ENCODE measurements at places on chromosomes 2 and 18.

GRCh38 chr2:223230352-223230751 lies 178.4 kb downstream of the KCNE4 start:
- no peak for DNase-seq

- no peak for DNase-seq
Observed at GRCh38 chr18:13382366-13382953, 163.9 kb downstream of the LDLRAD4 start.

DNA sequence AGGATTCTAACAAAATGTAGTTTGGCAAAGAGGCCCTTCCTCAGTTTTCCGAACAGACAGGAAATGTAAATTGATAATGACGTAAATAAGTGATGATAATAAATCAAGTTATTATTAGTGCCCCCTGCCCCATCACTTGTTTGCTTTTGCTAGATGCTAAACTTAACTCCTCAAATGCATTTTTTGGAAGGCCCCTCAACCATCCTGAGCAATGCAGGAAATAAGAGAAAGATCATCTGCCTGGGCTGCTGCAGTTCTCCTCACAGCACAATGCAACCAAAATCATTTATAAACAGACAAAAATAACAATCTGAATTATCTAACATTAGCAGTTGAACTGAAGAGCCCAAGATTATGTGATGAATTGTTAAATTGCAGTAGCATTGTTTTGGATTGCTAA lies 62.6 kb upstream of the PSMD14 start:
- DNase-seq, result no peak

- no peak for DNase-seq
Observed at GRCh38 chr2:99442837-99443236, 47.0 kb downstream of the REV1 start.

GRCh38 chr18:22681908-22682307 lies 251.2 kb upstream of the RBBP8 start:
- no peak for DNase-seq

GRCh38 chr18:3554091-3554601 lies 104.2 kb downstream of the TGIF1 start:
- no peak for DNase-seq

- no peak for DNase-seq
Observed at GRCh38 chr2:201450954-201451291, 335 bp downstream of the TRAK2 start.

DNA sequence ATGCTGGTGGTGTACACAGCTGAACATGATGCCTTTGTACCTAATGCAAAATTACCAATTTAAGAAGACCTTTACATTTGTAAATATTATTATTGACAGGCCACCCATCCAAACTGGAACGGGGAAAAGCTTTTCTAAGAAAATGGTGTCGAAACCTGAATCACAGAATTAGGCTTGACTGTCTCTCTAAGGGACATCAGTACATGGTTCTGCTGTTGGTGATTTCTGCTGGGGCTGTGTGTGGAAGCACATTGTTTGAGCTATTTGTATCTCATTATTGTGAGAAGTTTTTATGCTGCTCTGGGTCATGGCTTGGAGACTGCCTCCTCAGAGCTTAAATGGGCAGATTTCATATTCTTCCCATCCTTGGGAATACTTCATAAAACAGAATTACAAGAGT lies 420.9 kb upstream of the POU3F3 start:
- DNase-seq, result no peak

DNA sequence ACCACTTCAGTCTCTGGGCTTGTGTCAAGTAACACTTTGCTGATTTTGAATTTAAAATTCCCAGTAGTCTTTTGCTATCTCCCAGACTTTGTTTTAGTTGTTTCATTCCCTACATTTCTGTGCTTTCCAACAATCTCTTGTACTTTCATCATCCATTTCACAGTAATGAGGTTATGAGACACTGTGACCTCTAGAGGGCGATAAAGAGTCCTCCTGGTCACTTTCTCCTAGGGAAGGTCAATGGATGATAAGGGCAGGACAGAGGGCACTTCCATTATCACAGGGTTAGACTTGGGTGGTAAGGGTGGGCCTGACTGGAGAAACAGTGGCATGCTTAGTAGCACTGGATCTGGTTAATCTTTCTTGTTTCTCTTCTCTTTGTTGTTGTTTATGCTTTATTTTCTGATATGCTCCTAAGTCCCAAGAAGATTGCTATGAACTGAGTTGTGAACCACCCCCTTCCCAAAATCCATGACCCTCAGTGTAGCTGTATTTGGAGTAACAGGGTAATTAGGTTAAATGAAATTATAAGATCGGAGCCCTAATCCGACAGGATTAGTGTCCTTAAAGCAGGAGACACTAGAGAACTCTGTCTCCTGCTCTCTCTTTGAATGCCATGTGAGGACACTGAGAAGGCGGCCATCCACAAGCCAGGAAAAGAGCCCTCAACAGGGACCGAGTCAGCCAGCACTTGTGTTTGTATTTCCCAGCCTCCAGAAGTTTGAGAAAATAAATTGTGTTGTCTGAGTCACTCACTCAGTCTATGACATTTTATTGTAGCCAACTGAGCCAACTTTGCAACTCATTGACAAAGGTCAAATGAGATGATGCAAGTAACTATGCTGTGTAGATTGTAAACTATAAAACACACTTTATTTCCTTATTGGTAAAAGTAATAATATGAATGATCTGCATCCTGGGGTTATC lies 779.2 kb downstream of the CNTNAP5 start:
- DNase-seq, result no peak

DNA sequence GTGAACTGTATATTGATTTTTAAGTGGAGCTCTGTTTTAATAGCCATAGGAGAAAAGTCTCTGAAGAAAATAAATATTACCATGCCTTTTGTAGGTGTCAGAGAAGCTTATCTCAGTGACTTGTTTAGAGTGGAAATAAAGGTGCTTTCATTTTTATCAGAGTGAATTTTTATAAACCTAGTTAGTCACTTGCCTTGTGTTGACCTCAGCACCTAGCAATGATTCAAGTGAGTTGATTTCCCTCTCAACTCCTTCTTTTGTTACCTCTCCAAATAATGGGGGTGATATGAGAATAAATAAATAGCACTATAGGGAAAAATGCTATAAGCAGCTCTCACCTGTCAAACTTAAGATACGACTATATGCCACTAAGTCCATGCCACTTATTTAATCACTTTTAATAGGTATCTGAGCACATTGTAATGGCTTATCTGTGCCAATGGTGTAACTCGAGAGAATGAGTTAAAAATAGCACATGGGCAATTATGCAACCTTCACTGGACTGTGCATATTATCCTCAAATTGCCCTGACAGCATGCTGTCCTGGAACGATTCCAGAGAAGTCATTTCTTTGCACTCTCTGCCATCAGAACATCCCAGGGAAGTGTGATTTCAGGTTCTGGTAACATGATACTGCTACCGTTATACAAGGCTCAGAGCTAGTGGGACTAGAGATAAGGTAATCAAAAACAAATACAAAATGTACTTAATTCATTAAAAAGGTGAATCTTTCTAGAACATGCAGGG lies 290.8 kb downstream of the CCDC85A start:
- no peak for DNase-seq

GRCh38 chr2:20490300-20491181 lies 43.7 kb downstream of the RHOB start:
- no peak for DNase-seq

- DNase-seq, result no peak
Observed at GRCh38 chr18:28766027-28766426, 589.1 kb upstream of the CDH2 start.

DNA sequence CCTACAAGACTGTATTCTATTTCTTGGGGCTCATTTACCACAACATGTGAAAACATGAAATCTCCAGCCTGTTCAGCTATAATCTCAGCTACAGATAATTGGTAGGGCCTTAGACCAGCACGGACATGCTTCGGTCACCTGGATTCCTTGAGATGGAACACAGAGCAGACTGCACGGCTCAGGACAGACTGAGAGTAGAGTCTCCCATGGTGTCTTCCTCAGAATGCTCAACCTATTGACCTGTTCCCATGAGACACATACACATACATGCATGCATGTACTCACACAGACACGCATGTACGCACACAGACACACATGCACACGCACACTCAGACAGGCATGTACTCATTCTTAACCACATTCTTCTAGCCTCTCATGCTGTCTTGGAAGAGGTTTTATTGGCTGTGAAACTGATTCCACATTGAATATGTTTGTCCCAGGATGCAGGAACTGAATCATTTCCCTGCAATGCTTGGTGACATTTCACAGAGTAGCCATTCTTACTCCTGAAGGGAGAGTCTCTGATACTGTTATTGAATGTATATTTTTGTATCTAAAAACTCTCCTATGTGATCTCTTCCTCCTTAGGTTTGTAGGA lies 23.5 kb upstream of the BZW1 start:
- no peak for DNase-seq
